ENCODE measurements at places on chromosomes 5 and 9.

DNA sequence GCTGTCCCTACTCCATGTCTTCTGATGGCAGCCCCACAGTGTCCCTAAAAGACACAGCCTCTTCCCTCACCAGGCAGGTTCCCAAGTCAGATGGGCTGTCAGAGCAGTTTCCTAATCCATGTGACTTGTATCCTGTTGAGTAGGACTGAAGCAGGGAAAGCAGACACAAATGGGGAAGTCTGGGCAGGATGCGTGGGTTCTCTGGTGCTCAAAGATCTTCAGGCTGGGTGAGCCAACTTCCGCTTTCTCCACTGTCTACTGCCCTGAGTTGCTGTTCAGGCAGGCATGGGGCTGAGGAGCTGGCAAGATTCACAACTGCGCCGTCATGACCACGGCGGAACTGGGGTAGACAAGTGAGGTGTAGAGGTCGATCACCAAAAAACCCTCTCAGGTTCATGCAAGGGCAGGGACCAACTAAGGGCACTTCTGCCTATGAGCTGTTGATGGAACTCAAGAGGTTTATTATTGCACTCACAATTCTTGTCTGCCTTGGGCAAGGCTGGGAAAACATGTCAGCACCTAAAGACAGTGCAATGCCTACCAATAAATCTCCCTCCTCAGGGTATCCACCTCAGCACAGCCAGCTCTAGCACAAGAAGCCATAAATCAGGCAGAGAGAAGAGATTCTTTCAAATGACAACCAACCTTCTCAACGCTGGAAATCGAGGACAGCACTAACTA is 83.4 kb downstream of the RAPGEF1 start:
- DNase-seq: peak; percentile 47

DNA sequence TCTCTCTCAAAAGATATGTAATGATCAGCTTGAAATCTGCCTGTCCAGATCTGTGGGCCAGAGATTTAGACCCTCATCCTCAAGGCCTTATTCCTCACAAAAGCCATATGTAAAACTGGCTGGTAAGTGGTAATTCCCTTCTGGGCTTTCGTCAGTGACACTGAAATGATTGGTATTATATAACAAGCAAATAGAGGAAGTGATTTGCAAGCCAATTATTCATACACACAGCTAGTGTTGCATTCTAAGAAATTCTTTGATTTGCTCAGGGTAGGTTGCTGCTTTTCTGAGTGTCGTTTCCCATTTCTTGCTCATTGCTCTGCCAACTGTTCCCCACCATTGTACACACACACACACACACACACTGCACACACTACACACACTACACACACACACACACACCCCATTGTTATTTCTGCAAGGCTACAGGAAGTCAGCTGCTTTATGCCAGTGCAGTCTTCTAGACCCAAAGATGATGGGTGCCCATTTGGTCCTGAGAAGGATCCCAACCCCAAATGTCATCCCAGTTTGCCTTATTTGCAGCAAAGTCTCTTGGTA is 76.8 kb downstream of the PRLR start:
- no peak for DNase-seq

GRCh38 chr9:426976-427375 is 212.3 kb downstream of the DOCK8 start:
- DNase-seq: no peak

- no peak for DNase-seq
Observed at GRCh38 chr5:96064877-96065276, 103.2 kb upstream of the ELL2 start.

DNA sequence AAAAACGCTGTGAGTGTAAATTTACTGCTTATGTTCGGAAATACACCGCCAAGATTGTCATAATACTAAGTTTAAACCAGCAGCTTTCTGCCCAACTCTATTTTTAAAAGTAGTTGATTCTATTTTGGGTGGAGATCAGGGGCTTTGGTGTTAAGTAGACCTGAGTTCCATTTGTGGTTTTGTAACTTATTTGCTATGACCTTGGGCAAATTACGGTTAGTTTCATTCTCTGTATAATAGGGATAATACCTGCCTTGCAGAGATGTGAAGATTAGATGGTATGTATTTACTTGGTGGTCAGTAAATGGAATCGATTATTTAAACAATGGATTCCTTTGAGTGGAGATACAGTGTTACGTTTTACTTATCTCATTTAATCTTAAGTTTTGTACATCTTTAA is 1.6 kb downstream of the RAD23B start:
- DNase-seq: no peak

DNA sequence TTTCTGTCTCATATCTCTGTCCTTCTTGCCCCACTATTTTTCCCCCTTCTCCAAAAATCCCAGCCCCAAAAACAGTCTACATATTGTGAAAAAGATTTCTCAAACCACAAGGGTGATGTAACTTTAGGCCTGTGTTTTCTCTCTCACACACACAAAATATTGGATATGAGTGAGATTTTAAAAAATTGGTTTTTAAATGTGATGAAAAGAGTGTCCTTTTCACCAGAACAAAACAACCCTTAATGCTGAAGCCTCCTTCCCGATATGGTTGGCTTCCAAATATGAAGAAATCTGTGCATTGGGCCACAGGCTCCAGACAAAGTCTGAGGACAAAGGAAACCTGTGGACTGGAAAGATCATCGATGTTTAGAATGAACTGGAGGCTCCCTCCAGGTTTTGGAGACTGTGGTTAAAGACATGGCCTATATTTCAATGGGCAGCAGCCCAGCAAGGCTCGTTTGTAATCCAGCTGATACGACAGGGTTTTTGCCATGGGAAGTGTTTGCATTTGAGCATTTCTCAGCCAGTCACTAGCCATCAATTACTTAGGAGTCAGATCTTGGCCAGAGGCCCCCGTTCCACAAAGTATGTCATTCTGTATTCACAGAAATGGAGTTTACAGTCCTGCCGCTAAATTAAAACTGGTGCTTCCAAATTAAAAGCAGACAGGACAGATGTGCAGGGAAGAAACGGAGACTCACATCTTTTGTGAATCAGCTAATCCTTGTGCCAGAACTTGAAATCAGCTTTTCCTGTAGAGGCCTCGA is 546.3 kb downstream of the EBF1 start:
- DNase-seq: no peak

- no peak for DNase-seq
Observed at GRCh38 chr9:114469091-114469853, 36.0 kb downstream of the WHRN start.

- DNase-seq: no peak
Observed at GRCh38 chr5:80125022-80125961, 90.1 kb downstream of the THBS4 start.

DNA sequence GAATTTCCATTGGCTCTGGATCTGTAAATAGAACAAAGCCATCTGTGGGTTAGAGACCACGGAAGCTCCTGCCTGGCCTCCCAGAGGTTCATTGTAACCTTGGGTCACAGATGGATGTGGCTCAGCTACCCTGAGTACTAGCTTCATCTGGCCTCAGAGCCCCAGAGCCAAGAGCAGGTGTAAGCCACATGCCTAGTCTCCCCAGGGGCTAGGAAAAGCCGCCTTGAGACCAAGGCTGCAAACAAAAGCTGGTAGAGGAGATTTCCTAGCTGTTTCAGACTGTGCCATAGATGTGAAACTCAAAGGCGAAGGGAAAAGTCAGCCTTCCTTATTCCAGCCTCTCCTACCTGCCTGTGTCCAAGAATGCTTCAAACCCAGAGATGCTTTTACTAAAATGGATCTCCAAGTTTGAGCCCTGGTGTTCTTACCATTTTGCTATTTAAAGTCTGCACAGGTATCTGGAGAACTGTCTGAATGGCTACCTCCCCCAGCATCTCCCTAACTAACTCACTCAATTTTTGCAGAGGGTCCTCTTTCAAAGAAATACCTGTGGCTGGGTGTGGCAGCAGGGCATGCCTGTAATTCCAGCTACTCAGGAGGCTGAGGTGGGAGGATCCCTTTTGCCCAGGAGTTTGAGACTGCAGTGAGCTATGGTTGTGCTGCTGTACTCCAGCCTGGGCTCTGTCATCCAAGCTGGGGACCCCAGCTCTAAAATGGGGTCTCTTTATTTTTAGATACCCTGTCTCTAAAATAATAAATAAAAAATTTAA is 42.3 kb upstream of the MAP1B start:
- no peak for DNase-seq

DNA sequence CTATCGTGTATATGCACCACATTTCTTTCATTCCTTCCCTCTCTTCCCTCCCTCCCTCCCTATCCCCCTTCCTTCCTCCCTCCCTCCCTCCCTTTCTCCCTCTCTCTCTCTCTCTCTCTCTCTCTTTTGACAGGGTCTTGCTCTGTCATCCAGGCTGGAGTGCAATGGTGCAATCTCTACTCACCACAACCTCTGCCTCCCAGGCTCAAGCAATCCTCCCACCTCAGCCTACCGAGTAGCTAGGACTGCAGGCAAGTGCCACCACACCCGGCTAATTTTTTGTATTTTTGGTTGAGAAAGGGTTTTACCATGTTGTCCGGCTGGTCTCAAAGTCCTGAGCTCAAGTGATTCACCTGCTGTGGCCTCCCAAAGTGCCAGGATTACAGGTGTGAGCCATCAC is 1.1 kb upstream of the ANKS6 start:
- no peak for DNase-seq

DNA sequence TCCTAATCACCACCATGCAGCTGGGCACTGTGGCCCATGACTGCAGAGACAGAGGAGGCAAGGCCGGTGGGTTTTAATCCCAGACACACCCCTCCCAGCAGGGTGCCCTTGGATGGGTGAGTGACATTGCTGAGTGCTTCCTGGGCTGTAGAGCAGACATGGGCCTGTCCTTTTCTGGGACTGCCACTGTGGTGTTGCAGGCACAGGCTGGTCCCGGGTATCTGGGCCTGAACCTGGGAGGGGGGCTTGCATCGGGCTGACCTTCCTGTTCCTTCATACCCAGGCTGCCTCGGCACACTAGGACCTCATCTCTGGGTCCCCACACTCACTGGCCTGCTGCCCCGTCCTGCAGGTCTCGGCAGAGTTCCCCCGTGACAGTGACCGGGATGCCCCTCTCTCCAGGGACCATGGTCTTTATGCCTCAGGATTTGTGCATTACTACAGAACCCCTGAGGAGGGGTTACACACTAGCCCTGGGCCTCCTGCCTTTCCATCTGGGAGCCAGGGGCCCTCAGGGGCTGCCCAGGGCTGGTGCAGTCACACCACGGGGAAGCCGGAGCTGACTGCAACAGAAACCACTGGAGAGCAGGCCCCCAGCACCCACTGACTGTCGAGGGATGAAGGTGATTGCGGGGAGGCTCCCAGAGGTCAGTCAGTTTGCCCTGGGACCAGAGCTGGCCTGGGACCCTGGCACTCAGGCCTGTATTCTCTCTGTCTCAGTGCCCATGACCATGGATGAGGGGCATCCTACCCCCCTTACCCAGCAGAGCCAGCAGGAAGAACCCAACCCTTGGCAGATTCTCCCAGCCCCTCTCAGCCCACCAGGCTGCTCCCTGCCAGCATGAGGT is 8.9 kb upstream of the SLC25A48 start:
- DNase-seq: no peak

DNA sequence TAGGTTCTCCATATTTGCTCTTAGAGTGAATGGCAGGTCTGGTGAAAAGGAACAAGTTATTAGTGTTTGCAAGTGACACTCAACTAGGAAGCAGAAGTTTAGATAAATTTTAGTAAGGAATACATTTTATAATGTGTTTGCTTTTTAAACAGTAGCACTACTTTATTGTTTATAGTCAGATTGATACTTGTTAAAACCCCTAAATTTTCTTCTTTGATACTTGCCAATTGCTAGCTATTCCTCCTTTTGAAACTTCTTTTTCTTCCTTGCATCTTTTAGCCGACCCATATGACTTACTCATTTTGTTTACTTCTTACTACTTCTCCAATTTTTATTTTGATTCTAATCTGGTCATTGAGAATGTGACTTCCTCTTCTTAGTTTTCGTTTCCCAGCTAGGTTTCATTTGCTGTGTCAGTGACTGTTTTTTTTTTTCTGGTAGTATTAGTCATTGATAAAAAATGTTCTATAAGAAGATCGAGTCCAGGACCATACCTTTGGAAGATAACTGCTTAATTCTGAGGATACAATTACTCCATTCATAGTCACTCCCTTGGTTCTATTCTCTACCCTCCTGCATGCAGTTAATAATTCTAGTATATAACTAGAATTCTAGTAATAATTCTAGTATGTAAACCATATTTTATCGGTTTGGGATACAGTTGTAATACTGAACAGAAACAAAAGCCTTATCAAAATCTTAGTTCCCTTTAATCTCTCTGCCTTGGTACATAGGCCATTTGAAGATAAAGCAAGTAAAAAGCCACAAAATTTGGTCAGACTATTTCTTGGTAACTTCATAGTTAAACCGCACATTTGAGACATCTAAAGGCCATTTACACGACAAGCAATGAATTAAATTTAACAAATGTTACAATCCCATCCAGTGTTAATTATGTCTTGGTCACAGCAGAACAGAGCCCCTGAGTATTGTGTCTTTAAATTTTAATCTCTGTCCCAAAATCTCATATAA is 2.8 kb upstream of the RICTOR start:
- DNase-seq: no peak

GRCh38 chr5:107464876-107465275 is 205.9 kb downstream of the EFNA5 start:
- no peak for DNase-seq

- DNase-seq: no peak
Observed at GRCh38 chr5:150068961-150069645, 17.3 kb downstream of the CSF1R start.

Measured in activated T-cell treated with anti-CD3 and anti-CD28 coated beads for 1 hour (primary cell).